Renal cortical epithelial cell (primary cell): ENCODE measurements at places on chromosomes 11 and 22. TPM values are rescaled to one million over a fixed set of nuclear protein-coding genes. Genes with fewer than 3 reads are reported as not detected.

DNA sequence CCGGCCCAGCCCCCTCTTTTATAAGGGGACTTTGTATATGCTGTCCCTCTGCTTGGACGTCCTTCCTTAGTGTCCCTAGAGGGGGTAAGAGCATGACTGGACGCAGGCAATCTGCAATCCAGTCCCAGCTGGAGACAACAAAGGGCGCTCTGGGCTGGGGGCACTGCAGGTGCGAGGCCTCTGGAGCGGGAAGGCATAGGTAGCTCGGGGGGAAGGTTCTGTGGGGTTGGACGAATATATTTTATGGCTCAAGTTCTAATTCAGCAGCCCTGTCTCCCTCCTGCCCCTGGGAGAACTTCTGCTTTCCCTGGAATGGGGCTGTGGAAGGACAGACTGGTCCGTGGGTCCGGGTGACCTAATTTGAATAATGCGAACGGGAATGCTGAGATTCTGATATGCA, 40.0 kb downstream of the KCNJ4 start:
- DNase-seq: no peak

DNA sequence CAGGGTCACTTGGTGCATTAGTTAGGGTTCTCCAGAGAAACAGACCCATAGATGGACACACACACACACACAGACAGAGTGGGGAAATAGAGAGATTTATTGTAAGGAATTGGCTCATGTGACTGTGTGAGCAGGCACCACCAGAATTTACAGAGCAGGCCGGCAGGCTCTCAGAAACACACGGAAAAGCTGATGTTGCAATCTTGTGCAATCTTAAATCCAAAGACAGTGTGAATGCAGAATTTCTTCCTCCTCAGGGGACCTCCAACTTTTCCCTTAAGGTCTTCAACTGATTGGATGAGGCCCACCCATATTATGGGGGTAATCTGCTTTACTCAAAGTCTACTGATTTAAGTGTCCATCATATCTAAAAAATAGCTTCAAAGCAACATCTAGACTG, 49.8 kb downstream of the APIP start:
- DNase-seq: no peak

MS4A12 gene
- total RNA-seq: not detected in 2 replicates

DNA sequence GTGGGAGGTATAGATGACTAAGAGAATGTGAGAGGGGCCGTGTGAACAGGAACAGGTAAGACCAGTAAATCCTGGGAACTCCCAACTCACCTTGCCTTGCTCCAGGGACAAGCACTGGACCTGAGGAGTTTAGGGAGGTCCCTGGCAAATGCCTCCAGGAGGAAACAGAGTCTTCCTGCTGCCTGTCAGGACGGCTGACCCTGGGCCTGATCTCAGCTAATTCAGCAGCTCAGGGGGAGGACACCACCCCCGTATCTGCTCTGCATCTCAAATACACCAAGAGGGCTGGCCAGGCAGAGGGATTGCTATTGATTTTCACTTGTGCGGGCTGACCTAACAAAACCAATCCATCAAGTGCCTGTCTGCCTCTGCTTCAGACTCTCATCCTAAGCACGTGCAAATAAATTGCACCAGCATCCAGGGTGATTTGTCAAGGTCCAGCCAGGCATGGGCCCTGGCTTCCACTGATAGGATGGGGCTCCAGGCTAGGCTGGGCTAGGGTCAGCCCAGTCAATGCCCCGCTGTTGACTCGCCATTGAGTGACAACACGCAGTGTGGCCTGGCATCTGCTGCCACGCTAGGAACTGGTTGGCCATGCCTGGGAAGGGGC, 20.3 kb downstream of the UQCR10 start:
- DNase-seq: no peak

OR8G5 gene
- total RNA-seq: not detected in 2 replicates

RFPL3 gene
- not detected in 2 replicates for total RNA-seq

- no peak for DNase-seq
Observed at GRCh38 chr11:46036969-46037368, 84.3 kb downstream of the PHF21A start.

- DNase-seq: no peak
Observed at GRCh38 chr22:19505735-19506126, 18.5 kb downstream of the CLDN5 start.

GRCh38 chr11:10382518-10382917, 72.5 kb upstream of the AMPD3 start:
- DNase-seq: no peak

DCUN1D5 gene
- total RNA-seq: 42.6 and 94.5 TPM in 2 replicates
